ENCODE measurements at places on chromosomes 12 and 14. TPM values are rescaled to one million over a fixed set of nuclear protein-coding genes. Genes with fewer than 3 reads are reported as not detected.

- H3K36me3 ChIP-seq, result no peaks in the 10 kb centered on the region
- H3K4me1 ChIP-seq, result peaks cover 4% of the 10 kb centered on the region
- H3K4me3 ChIP-seq, result no peak overlapping the region
- H3K27me3 ChIP-seq, result no peaks in the 10 kb centered on the region
- no peak overlapping the region for H3K27ac ChIP-seq
Measured at GRCh38 chr14:104877806-104878550, 12.9 kb downstream of the CEP170B start.

DNA sequence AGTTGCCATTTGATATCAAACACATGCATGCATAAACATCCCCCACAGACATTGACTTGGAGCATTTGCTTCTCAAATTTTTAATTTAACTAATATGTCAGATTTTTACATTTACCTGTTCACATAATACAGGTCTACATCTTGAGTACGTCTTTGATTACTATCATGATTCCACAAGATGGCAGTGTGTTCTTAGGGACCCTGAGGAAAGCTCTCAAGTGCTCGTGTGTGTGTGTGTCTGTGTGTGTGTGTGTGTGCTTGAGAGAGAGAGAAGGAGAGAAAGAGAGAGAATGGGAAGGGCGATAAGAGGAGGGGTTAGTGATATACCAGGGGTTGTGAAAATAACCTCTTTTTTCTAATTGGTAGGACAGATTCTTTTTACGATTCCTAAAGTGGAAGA is 167.1 kb upstream of the OR4E1 start:
- H3K27me3 ChIP-seq, result no peaks in the 10 kb centered on the region
- H3K36me3 ChIP-seq, result no peaks in the 10 kb centered on the region
- no peak for DNase-seq
- no peak overlapping the region for H3K27ac ChIP-seq

GRCh38 chr12:119730381-119730780 is 62.4 kb downstream of the PRKAB1 start:
- no peak overlapping the region for H3K4me3 ChIP-seq
- no peaks in the 10 kb centered on the region for H3K36me3 ChIP-seq
- no peak for DNase-seq
- no peaks in the 10 kb centered on the region for H3K27me3 ChIP-seq
- no peak overlapping the region for H3K27ac ChIP-seq

GRCh38 chr14:57939084-57939483 is 73.2 kb upstream of the SLC35F4 start:
- H3K27ac ChIP-seq, result no peak overlapping the region
- H3K27me3 ChIP-seq, result no peaks in the 10 kb centered on the region
- no peak overlapping the region for H3K4me3 ChIP-seq
- H3K4me1 ChIP-seq, result no peaks in the 10 kb centered on the region
- DNase-seq, result no peak
- H3K36me3 ChIP-seq, result no peaks in the 10 kb centered on the region

- no peak overlapping the region for H3K27ac ChIP-seq
- no peaks in the 10 kb centered on the region for H3K4me1 ChIP-seq
- no peaks in the 10 kb centered on the region for H3K27me3 ChIP-seq
- no peak overlapping the region for H3K4me3 ChIP-seq
Measured at GRCh38 chr12:70551731-70552130, 85.5 kb downstream of the PTPRB start.

- H3K4me1 ChIP-seq, result no peaks in the 10 kb centered on the region
- no peak for DNase-seq
- no peaks in the 10 kb centered on the region for H3K27me3 ChIP-seq
- H3K4me3 ChIP-seq, result no peak overlapping the region
Measured at GRCh38 chr14:30118992-30119640, 191.5 kb upstream of the PRKD1 start.

DNA sequence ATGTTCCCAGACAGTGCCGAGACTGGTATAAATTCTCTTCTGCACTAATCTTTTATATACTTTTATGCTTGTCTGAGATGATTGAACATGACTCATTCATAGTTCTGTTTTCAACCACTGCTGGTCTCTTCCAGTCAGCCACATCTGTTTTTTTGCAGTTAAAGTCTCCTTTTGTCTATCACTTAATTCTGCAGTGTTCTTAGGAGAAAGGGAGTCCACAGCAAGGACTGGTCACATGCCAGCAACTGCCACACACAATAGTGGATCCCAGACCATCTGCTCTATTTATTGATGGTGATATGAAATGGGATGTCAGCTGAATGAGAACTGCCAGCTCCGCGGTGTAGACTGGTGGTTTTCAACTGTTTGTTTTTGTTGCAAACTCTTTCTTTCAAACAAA is 379.8 kb downstream of the MED13L start:
- H3K36me3 ChIP-seq, result no peaks in the 10 kb centered on the region
- no peak overlapping the region for H3K27ac ChIP-seq
- no peaks in the 10 kb centered on the region for H3K27me3 ChIP-seq
- H3K4me3 ChIP-seq, result no peak overlapping the region
- H3K4me1 ChIP-seq, result no peaks in the 10 kb centered on the region
- DNase-seq, result no peak

GRCh38 chr12:38783304-38783703 is 122.1 kb downstream of the CPNE8 start:
- no peak overlapping the region for H3K27ac ChIP-seq
- DNase-seq, result no peak
- H3K27me3 ChIP-seq, result no peaks in the 10 kb centered on the region
- no peak overlapping the region for H3K4me3 ChIP-seq

The KRT74 gene
- not detected for total RNA-seq

The KCNA1 gene
- total RNA-seq, result not detected

The TEX52 gene
- 0.34 TPM for total RNA-seq

The EPYC gene
- not detected for total RNA-seq

The ZBTB25 gene
- 8.8 TPM for total RNA-seq

Measured in Caco-2 (cell line).